ENCODE measurements at places on chromosomes 16 and 17.
A peak's percentile ranks its signal among the peaks of the same experiment; 100 is the strongest.

GRCh38 chr16:49129935-49130334 is 151.7 kb downstream of the CBLN1 start:
- no peak for DNase-seq

GRCh38 chr16:721765-722540 is 1.0 kb downstream of the ANTKMT start:
- DNase-seq: peak; percentile 15

- DNase-seq: no peak
These were observed 74.1 kb downstream of the ABCC12 start for GRCh38 chr16:48081656-48082055.

GRCh38 chr16:2686912-2687507 is 4.7 kb downstream of the KCTD5 start:
- DNase-seq: peak; percentile 15

DNA sequence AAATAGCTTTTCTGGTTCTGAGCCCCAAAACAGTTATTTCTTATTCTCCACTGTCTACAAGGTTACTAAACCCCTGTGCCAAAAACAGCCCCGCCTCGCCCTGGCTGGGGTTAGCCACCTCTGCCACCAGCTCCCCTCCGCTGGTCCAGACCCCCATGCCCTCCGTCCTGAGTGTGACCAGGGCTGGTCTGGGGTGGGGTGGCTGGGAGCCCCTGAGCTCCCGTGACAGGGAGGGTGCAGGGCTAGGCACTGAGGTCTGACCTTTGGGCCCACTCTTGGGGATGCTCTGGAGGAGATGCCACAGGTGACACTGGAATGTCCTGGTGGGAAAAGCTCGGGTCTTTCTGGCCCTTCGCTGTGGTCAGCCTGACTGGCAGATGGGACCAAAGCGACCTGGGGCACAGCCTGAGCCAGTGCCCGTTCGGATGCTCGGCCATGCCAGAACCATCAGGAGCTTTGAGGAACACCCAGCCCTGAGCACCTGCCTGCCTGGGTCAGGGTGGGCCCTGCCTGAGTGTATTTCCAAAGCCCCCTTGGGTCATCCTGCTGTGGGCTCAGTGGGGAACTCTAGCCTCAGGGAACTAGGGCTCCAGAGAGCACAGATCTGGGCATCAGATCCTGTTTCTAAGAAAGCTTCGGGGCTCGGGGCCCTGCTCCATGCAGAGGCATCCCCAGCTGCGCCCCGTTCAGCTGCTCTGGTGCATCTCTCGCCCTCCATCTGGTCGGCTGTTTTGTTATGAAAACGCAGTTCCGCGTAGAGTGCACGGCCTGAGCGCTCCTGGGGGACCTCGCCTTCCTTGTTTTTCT is 72.1 kb upstream of the GNG13 start:
- no peak for DNase-seq

GRCh38 chr16:22621586-22622155 is 111.0 kb downstream of the NPIPB5 start:
- no peak for DNase-seq

DNA sequence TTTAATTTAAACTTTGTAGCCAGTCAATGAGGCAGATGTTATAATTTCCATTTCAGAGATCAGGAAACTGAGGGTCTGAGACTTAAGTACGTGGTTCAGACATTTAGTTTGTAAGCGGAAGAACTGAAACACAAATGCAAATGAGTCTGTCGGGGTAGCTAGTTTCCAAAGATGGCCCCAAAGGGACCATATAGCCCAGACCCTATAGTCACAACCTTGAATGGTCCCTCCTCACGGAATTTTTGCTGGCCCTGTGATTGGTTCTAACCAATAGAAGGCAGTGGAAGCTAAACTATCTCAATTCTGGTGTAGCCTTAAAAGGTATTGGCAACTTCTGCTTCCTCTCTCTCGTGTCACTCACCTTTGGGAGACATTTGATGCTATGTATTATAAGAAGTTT is 7.5 kb upstream of the BCO1 start:
- no peak for DNase-seq

DNA sequence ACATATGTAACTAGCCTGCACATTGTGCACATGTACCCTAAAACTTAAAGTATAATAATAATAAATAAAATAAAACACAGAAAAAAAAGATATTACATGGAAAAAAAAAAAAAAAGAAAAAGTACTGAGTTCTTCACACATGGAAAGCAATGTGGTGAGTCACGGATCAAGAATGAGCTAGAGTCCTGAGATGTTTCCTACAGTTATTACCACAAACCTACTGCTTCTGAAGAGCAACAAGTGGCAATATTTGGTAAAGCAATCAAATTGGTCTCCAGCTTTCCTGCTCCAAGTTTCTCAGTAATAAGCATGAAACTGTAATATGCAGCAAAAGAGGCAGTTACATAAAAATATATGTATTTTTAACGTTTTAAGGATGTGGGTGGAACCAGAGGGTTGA is 223.3 kb upstream of the SALL1 start:
- DNase-seq: no peak
